Forelimb muscle (tissue), 1 donor: ENCODE measurements at places on chromosomes 12 and 14. TPM values are rescaled to one million over a fixed set of nuclear protein-coding genes. Genes with fewer than 3 reads are reported as not detected.

DNA sequence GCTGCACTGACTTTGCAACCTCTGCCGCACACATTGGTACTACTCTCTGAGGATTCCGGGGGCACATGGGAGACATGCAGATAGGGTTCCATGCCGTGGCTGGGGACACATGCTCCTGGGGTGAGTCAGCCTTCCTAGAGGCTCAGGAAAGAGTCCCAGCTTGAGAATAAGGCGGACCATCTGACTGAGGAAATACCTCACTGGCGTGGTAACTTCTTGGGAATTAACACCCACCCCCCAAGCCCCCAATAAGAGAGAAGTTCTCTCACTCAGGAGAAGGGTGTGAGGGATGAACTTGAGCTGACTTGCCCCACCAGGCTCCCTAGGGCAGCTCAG lies 23.2 kb downstream of the PLXNC1 start:
- no peak for DNase-seq

The SPIC gene
- polyA plus RNA-seq, result not detected

- no peak for DNase-seq
These were observed 100.5 kb downstream of the LRRC74A start for GRCh38 chr14:76926521-76927251.

- DNase-seq, result no peak
These were observed 144.2 kb upstream of the C14orf180 start for GRCh38 chr14:104435147-104436046.
